Putamen (tissue), 1 donor: ENCODE measurements at places on chromosomes 6 and 20.

DNA sequence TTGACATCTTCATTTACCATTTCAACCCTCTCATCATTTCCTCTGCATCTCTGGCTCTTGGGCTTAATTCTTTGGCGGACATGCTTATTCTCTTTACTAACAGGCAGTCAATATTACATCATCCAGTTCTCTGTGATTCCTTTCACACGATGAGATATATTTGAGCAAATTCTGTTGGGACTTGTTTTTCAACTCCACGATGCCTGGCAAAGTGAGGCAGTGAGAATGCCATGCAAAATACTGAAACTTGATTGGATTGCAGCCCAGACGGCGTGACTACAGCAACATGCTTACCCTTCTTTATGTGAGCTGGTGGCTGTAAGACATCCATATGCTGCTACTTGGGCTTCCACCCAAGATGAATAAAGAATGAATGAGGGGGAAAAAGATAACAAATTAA, 101.7 kb upstream of the SPACA1 start:
- DNase-seq: no peak

DNA sequence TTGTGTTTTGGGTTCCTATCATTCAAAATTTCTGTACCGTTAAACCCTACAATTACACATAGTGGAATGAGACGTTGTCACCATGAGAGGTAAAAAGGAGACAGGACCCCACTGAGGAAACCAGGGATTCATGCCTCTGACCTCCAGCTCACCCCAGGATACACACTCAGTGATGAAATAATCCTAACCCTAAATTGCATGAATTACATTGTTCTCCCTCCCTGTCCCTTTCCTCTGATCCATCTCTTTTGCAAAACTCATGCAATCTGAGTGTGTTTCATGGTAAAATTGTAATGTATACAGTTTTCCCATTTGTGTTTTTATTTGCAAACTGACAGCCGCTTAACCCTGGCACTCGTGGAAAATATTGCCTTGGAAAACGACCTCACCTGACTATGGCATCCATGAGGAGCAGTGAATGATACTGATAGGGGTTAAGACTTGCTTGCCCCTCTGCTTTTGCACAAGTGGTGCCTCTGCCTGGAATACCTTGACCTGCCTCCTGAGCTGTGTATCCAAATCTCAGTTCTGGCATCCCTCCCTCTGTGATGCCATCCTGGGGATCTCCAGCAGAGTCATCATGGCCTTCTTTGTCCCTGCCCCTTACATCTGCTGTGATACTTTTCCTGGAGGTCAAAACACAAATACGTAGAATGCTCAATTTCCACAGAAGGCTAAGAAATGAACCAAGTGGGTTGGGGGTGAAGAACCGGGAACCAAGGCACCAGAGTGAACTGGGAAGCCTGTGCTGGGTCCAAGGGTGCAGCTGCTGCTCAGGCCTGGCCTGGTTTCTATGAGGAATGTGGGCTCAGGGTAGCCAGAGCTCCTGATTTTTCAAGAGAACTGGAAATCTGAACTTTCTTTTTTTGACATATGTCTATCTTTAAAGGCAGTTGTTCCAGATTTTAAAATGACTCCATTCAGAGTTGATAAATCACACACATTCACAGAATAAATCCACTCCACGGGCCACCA, 211.6 kb upstream of the ZNF217 start:
- DNase-seq: no peak

- no peak for DNase-seq
These were observed 94.0 kb downstream of the SCML4 start for GRCh38 chr6:107730106-107730505.

GRCh38 chr6:127578900-127579299, 1.9 kb downstream of the C6orf58 start:
- no peak for DNase-seq

GRCh38 chr20:19993958-19994669, 23.0 kb upstream of the NAA20 start:
- DNase-seq: no peak

DNA sequence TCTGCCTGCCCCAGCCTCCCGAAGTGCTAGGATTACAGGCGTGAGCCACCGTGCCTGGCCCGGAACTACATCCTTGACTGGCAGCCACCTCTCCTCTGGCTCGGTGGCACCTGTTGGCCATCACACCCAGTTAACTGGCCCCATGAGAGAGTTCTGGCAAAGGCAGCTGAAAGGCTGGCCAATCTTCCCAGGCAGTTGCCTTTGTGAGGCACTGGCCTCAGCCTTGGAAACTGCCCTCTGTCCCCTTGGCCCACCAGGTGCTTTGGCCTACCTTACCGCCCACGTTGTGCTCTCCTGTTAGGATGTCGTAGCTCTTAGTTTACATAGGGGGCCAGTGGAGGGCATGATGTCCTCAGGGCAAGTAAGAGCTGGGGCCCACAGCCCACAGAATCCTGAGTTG, 9.6 kb upstream of the MANBAL start:
- no peak for DNase-seq

GRCh38 chr6:132228894-132229293, 172.4 kb downstream of the MOXD1 start:
- no peak for DNase-seq

GRCh38 chr6:145147981-145148749, 587.2 kb downstream of the EPM2A start:
- no peak for DNase-seq

GRCh38 chr6:45522486-45522885, 144.8 kb upstream of the SUPT3H start:
- no peak for DNase-seq

DNA sequence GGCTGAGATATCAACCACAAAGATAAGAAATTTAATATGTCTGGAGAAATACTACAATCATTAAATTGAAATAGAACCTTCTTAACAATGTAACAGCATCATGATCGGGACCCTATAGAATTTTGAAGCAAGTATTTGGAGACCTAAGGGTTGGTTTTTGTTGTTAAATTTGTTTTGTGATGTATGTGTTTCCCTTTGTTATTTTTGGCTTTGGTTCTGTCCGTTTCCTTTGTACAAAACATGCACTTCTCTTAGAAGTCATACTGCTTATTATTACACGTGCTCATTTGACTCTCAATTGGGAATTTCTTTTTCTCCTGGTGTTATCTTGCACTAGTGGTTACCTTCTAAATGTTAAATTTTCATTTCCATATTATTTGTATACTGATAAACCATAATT, 4.0 kb upstream of the PLN start:
- no peak for DNase-seq

GRCh38 chr6:144471986-144472385, 186.9 kb downstream of the UTRN start:
- DNase-seq: no peak

- DNase-seq: no peak
These were observed 281.8 kb upstream of the PLCB4 start for GRCh38 chr20:8787090-8787489.

- DNase-seq: no peak
These were observed 114.0 kb upstream of the FKBP1C start for GRCh38 chr6:63097222-63097621.

DNA sequence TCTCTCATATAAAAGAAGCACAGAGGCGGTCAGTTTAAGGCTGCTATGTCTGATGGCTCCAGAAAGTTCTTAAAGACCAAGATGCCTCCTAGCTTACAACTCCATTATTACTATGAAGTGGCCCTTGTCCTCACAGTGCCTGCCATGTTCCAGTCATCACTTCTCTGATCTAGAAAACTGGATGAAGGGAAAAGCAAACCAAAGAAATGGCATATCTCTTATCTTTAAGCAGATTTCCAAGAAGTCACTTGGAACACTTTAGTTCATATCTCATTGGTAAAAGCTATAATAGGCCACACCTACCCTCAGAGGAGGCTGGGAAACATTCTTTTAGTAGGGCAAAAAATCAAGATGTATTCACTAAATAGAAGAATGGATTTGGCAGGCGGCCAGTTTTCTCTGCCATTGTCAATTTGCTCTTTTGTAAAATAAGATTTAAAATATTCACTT, 289.6 kb downstream of the TBC1D7 start:
- no peak for DNase-seq

DNA sequence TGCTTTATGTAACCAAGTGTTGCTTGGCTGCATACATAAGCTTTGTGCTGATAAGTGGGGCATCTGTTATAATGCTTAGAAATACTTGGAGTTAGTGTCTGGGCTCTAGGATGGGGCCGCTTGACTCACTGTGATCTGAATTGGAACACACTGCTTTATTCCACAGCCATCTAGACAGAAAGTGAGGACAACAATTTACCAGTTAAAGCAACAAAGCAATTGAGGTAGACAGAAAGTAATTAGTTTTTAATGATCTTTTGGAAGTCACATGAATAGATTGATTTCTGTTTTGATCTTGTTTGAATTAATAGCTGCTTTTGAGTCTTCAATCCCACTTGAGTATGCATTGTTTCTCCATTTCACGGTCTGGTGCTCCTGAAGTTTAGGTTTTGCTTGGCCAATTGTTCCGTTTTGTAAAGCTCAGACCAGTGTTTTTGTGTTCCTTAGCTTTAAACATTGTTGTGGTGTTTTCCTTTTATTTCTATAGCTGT, 157.5 kb downstream of the TRMT11 start:
- DNase-seq: peak; percentile 38

DNA sequence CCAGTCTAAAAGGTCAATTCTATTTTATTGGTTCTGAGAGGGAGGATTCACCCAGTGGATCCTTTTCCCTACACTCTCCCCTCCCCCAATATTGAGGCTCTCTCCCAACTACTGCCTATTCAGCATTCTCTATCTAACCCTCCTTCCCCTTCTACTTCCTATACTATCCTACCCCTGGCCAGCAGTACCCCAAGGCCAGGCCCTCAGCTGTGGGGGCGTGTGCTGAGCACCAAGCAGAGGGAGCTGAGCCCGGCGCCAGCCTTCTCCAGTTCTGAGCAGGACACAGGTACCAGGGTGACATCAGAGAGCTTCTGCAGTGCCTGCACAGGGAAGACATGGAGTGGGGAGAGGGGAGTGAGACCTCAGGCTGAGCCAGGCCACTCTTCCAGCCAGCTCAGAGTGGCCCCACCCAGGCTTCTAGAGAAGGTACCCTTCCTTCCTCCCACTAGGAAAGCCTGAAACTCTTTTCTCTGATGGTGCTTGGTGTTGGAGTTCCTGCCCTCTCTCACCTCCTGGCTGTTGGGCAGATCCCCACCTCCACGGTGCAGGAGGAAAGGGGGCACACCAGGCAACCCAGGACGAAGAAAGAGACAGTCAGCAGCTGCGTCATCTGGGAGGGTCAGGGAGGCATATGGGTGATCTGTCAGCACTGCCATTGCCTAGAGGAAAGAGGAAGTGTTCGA, 1.9 kb downstream of the DDAH2 start:
- no peak for DNase-seq

- no peak for DNase-seq
These were observed 73.9 kb downstream of the WDR27 start for GRCh38 chr6:169627736-169628607.

- DNase-seq: no peak
These were observed 10.5 kb upstream of the DEFB128 start for GRCh38 chr20:199996-200395.

- DNase-seq: no peak
These were observed 89.2 kb upstream of the BACH2 start for GRCh38 chr6:90385759-90386313.

- DNase-seq: no peak
These were observed 7.9 kb upstream of the SIRPA start for GRCh38 chr20:1887321-1887720.

DNA sequence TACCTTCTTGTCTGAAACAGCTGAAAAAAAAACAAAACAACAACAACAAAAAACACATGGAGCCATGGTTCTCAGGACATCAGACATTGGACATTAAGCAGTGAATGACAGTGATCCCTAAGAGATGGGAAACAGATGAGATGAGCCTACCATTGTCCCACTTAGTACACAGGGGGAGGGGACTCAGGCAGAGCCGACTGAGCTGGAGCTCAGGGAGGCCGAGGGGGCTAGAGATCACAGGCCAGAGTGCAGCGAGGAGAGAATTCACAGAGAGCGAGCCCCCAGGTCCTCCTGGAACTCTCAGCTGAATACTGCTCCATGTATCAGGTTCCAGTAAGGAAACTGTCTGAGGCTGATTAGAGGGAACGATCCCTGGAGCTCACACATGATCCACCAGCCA, 134.6 kb downstream of the GRM4 start:
- DNase-seq: no peak

DNA sequence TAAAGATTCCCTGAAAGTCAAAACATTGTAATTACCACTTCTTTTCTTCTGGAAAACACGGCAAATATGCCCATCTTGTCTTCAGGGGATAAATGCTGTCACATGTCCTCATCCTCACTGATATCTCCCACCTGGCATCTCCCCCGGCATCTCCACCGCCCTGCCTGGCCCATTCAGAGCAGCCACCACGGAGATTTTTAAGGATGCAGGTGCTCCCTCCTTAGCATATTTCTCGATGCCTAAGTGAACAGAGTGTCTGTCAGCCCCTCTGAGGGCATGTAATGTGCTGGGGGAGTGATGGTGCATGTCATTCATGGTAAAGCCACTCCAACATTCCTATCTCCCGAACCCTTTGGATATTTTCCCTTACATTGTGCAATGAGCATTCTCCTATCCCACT, 215.5 kb downstream of the PREX1 start:
- no peak for DNase-seq

GRCh38 chr20:32636821-32637220, 36.9 kb downstream of the C20orf203 start:
- DNase-seq: no peak

GRCh38 chr6:106745197-106745770, 115.9 kb downstream of the QRSL1 start:
- DNase-seq: no peak

DNA sequence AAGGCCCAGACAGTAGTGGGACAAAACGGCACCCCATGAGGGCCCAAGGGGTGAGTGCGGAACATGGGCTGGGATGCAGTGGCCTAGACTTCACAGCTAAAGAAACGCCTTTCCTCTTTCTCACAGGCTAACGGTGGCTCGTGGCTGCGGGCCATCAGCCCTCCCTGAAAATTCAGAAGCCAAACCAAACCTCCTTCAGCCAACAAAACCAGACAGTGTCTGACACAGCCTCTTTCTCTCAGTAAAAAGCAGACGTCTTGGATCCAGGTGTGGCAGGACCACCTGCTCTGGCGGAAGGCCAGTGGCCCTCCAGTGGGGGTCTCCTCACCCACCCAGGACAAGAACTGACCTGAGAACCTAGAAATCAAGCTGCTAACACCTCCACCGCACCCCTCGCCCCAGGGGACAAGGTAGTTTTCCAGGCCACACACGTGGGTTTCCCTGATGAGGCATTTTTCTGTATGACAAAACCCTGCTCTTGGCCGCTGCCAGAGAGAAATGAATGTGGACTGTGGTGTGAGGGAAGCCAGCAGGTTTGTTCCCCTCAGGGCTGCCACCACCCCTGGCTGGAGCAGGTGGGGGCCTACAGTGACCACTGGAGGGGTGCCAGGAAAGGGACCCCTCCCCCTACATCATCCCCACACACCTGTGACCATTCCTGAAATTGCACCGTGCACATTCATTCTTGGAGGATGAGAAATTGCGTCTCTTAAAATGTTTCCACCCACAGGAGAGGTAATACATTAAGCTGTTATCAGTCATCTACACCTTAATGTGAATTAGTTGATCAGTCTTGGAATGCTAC, 76.8 kb upstream of the PIM1 start:
- DNase-seq: no peak

GRCh38 chr20:6699921-6700562, 67.4 kb upstream of the BMP2 start:
- DNase-seq: no peak

- DNase-seq: no peak
These were observed 625.2 kb downstream of the EPM2A start for GRCh38 chr6:145110109-145110508.

GRCh38 chr6:52207066-52207465, 20.9 kb downstream of the IL17A start:
- no peak for DNase-seq

- peak; percentile 27 for DNase-seq
These were observed 113.2 kb downstream of the CEBPB start for GRCh38 chr20:50303573-50304500.
